Activated naive CD8-positive, alpha-beta T cell treated with anti-CD3 and anti-CD28 coated beads, Interleukin-2, amount 10 ng/mL, durations not matched to agents 7 days and 5 days (primary cell): ENCODE measurements at places on chromosomes 12 and 14. TPM values are rescaled to one million over a fixed set of nuclear protein-coding genes. Genes with fewer than 3 reads are reported as not detected.

DNA sequence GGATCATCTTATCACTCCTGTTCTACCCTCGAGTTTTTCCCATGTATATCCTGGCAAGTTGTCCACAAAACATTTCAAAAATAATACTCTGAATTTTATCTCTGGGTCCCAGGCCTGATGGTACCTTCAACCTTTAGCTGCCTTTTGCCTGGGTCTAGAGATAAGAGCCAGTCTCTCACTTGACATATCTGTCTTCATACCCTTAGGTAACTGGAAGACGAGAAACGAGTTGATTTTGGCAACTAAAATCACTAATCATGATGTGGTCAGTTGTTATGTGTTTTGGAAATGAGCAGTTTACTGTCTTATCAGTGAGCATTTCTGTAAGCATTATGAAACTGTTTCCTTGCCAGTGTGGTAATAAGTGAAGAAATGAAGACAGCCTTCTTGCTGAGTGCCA, 6.3 kb downstream of the RNF10 start:
- no peaks in the 10 kb centered on the region for H3K27me3 ChIP-seq
- no peak overlapping the region for H3K27ac ChIP-seq
- DNase-seq = no peak
- H3K4me3 ChIP-seq = no peak overlapping the region
- H3K36me3 ChIP-seq = peaks cover 15% of the 10 kb centered on the region

DNA sequence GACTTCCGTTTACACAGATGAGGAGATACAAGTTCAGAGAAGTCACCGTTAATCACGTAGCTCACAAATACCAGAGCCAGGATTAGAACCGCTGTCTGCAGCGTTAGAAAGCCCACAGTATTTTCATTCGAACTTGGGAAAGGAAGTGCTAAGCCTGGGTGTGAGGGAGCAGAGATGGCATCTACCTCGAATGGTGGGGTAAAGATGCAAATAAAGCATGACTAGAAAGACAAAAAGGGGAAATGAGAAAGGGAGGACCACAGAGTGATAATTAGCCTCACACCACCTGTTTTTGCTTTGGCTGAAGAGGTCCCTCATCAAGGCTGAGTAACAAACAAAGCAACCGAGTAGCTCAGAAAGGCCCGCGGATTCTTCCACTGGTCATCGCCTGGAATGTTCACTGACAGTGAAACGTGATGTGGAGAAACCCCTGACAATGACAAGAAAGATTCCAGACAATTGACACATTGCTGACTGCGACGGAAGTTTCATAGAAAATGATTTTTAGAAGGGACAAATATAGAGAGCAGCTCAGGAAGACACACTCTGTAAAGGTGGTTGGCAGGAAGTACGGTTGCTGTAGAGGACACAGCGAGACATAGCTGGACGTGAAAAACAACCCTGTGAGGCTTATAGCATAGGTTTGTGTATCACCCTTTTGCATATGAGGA, 31.5 kb upstream of the BHLHE41 start:
- H3K27me3 ChIP-seq = peaks cover 22% of the 10 kb centered on the region
- no peak for DNase-seq
- no peaks in the 10 kb centered on the region for H3K4me1 ChIP-seq
- H3K36me3 ChIP-seq = no peaks in the 10 kb centered on the region

- no peak overlapping the region for H3K4me3 ChIP-seq
- H3K4me1 ChIP-seq = peaks cover 23% of the 10 kb centered on the region
- no peaks in the 10 kb centered on the region for H3K27me3 ChIP-seq
- H3K36me3 ChIP-seq = peaks cover 47% of the 10 kb centered on the region
- DNase-seq = no peak
Measured at GRCh38 chr14:50739186-50739585, 71.1 kb upstream of the SAV1 start.

DNA sequence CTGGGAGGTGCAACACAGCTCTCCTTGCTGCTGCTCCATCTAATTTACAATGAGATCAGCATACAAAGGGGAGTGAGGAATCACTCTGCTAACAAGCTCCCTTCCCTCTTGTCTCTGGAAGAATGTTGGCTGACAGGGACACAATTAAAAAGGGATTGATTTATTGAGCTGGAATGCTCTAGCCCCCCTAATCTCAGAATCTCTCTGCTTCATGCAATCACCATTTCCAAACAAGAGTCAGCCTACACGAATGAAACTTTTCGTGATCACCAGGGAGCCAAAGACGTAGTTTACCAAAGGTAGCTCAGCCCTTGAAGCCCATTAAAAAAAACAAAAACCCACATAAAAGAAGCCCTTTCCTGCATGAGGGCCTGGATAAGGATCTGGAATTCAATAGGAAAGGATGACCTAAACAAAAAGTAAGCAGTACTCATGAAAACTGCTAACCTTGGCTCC, 223.8 kb downstream of the C12orf75 start:
- H3K27ac ChIP-seq = no peak overlapping the region
- no peak overlapping the region for H3K4me3 ChIP-seq
- H3K36me3 ChIP-seq = no peaks in the 10 kb centered on the region
- H3K4me1 ChIP-seq = no peaks in the 10 kb centered on the region

GRCh38 chr12:8922544-8922943, 8.2 kb downstream of the PHC1 start:
- no peak overlapping the region for H3K27ac ChIP-seq
- DNase-seq = no peak
- H3K4me3 ChIP-seq = no peak overlapping the region
- no peaks in the 10 kb centered on the region for H3K36me3 ChIP-seq

GRCh38 chr12:52873832-52874572, 25.2 kb upstream of the KRT78 start:
- peak overlapping the region; percentile 52 for H3K27ac ChIP-seq
- peak; percentile 69 for DNase-seq
- H3K27me3 ChIP-seq = peaks cover 11% of the 10 kb centered on the region
- peaks cover 15% of the 10 kb centered on the region for H3K4me1 ChIP-seq
- no peaks in the 10 kb centered on the region for H3K36me3 ChIP-seq
- H3K4me3 ChIP-seq = peak overlapping the region; percentile 81

- H3K27me3 ChIP-seq = peaks cover 40% of the 10 kb centered on the region
- peak overlapping the region; percentile 74 for H3K4me3 ChIP-seq
- no peaks in the 10 kb centered on the region for H3K36me3 ChIP-seq
- peaks cover 17% of the 10 kb centered on the region for H3K4me1 ChIP-seq
- DNase-seq = no peak
Measured at GRCh38 chr14:56120091-56120691, 2.0 kb downstream of the PELI2 start.

TCL1B gene
- total RNA-seq = not detected
